Activated naive CD4-positive, alpha-beta T cell (primary cell): ENCODE measurements at places on chromosomes 5 and 9.

DNA sequence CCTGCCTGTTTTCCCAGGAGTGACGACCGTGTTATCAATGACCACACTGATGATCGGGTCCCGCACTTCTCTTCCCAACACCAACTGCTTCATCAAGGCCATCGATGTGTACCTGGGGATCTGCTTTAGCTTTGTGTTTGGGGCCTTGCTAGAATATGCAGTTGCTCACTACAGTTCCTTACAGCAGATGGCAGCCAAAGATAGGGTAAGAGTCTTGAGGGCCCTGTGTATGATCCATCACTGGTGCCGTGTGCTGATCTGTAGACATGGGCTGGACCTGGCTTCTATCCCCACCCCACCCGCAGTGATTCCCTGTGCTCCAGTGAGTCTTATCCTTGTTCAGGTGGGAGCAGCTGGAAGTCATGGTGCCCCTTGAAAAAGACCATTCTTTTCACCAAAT lies 26.0 kb downstream of the GABRP start:
- no peak for DNase-seq

DNA sequence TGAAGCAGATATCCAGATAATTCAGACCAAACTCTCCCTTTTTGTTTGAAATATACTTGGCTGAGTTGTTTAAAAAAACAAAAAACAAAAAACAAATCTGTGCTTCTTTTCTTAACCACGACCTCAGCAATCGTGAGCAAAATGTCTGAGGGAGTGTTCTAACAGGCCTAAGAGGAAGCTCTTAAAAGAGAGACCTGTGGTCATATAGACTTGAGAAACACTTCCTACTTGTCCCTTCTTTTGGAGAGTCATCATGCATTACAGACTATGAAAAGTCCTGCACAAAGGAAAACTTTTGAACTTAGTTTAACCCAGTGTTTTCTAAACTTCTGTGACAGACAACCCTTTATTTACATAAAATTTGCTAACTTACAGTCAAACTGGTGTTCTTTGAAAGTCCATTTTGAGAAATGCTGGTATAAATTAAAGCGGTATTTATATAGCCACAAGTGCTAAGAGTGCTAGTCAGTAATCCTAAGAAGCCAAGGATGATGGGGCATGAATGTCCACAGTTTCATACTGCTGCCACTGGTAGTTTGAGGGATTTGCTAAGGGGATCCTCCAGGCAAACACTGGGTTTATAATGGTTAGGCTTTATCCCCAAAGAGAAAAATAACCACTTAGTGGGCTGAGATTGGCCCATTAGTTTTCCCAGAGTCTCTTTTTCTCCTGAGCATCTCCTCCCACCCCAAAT lies 199.8 kb downstream of the LRRC70 start:
- no peak for DNase-seq

GRCh38 chr5:65876496-65876895 lies 49.9 kb upstream of the ERBIN start:
- DNase-seq: no peak

GRCh38 chr5:93359296-93359959 lies 221.6 kb downstream of the NR2F1-AS1 start:
- DNase-seq: no peak

DNA sequence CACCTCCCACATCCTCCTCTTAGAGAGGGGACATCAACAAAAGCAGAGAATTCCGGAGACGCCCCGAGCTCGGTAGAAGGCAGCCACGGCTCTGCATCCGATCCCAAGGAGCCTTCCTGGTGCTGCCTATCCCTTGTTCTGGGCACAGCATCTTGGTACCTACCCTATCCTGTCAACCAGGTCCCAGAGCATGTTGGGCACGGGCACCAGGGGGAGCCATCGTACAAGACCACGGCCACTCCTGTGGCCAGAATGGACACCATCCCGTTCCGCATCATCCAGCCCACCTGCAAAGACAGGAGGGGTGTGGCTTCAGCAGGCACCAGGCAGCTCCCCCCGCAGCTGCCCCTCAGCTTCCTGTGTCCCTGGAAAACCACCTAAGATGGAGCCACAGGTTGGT lies 62.7 kb upstream of the ZNF354A start:
- no peak for DNase-seq

GRCh38 chr9:98930792-98931191 lies 12.9 kb upstream of the COL15A1 start:
- no peak for DNase-seq

- no peak for DNase-seq
Observed at GRCh38 chr5:144092508-144092907, 78.0 kb downstream of the YIPF5 start.

DNA sequence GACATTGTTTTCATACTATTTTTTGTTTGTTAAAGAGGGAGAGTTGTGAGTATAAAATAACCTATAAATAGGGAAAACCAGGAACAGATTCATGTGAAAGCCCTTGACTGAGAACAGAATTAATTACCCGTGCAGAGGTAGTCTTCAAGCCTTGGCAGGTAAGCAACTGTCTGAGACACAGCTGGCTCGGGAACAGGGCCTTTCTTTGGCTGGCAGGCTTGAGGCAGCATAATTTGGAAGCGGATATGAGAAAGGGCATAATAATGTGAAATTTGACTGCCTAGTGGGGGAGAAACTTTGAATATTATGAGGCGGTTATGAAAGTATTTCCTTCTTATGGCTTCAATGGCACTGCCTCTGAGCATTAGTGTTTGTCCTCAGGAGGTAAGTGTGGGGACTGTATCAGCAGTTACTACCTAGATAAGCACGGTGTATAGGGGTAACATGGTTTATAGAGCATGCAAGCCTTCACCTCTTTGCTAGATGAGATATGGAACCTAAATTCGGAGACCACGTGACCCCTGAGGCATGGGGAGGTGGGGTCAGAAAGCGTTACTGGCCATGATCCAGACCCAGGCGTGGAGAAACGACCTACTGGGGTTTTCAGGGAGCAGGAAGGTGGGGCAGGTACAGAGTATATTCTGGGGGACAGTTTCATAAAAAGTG lies 210.2 kb upstream of the GAS1 start:
- no peak for DNase-seq

- no peak for DNase-seq
Observed at GRCh38 chr5:34580983-34581382, 75.1 kb upstream of the RAI14 start.

DNA sequence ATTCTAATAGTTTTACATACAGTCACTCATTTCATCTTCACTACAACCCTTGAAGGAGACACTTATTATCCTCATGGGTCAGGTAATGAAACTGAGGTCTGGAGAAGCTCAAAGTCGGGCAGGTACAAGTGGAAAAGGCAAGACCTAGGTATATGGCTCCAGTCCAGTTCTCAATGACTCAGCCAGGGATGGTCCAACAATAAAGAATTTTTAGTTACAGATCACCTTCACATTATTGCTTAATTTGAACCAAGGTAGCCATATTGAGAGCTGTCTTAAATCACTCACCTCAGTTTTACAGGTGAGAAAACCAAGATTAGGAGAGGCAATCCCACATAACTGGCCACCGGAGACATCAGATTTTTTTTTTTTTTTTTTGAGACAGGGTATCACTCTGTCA lies 55.4 kb downstream of the PTPN3 start:
- DNase-seq: no peak

GRCh38 chr5:165272436-165272835 lies 1767.0 kb downstream of the MAT2B start:
- DNase-seq: no peak

DNA sequence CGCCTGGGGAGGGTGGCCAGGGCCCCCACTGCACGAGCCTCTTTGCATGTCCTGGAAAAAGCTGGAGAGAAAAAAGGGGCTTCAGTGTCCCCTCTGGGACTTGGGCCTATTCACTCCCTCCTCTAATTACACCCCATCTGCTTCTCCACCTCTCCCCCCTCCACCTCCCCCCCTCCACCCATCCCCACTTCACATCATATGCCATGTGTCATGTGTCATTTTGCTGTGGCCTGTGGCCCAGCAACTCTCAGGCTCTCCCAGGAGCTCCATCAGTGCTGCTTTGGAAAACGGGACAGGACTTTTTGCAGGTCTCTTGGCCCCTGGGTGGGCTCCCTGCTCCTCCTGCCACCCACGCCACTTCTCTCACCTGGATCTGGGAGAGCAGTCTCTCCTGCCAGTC lies 68.7 kb downstream of the NTNG2 start:
- no peak for DNase-seq

DNA sequence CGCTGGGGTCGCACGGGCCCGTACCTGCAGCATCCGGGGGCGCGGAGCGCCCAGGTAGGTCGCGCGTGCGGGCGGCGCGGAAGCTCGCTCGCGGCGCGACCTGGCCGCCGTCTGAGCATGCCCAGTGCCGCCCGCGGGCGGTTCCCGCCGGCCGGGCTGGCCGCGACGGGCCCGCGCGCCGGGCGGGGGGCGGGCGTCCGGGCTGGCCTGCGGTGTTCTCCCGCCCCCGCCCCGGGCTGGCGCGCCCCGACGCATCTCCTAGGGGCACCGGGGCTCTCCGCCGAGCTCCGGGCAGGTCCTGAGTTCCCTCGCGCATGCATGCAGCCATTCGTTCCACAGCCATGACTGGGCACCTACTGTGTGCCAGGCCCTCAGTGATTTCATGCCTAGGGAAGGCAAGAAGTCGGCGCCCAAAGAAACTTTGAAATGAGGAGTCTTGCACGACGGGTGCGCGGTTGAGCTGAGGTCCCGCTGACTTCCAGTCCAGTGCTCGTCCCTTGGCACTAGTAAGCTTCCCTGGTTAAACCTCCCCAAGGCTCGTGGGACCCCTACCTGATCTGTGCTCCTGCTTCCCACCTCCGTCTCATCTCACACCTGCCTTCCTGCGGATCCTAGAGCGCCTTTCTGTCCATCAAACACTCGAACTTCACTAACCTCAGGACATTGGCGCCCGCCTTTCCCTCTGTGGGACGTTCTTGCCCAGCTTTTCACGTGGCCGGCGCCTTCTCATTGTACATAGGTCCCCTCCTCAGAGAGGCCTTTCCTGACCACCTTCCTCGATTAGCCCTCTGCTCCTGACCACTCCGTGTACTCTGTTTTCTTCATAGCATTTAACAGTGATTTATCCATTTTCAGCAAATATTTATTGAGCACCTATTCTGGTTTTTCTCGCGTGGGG lies at the start of gene PTPN3:
Gene PTPN3, minus strand, starts transcription at position 113 of the 898 bp plus-strand sequence. CDS start 34,873 bp downstream, outside the sequence.
- no peak for DNase-seq

DNA sequence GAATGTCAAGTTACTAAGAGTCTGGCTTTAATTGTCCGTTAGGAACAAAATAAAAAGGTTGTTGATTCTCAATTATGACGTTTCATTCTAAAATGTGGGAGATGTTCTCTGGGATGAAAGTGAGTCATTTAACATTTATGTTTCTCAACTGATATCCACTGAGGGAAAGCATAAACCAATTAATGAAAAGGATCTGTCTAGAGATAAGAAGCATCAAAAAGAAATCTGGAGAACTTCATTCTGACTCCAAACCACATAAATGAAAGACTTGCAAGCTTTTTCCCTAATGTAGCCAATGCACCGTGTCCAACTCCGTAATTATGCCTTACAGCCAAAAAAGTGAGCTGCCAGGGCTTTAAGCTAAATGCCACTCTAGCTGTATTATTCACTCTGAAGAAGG lies 654.2 kb downstream of the TLE1 start:
- no peak for DNase-seq

DNA sequence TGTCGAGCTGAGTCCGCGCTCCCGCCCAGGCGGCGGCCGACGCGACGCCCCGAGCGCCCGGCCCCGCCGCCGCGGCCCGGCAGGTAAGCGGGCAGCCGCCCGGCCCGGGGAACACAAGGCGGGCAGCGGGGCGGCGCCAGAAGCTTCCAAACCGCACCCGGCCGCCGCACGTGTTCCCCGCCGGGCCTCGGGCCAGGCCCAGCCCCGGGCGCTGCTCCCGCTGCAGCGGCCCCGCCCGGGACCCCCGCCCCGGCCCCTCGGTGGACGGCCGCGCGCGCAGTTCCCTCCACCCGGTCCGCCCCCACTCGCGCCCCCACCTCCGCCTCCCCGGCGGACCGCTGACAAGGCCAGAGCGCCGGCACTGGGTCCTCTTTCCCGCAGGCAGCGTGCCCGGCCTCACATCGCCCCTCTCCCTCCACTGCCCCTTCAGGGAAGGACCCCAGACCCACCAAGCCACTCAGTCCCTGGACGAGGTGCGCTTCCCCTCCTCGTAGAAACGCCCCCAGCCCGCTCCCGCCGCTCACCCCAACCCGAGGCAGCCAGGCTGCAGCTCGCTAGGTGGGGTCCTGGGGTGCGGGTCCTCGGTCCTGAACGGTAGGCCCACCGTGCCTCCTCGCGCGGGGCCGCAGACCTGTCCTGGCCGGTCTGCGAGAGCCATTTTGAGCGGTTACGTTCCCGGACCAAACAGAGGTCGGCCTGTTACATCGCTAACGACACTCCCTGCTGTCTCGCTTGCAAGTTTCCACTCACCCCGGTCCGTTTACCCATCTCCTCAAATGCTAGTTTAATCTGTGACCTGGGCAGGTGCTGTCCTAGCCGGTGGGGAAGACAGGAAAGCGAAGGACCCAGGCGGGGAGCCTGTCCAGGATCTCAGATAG lies 475 bp downstream of the WDR5 start:
- DNase-seq: no peak

GRCh38 chr9:26457151-26457550 lies 435.5 kb downstream of the CAAP1 start:
- no peak for DNase-seq

DNA sequence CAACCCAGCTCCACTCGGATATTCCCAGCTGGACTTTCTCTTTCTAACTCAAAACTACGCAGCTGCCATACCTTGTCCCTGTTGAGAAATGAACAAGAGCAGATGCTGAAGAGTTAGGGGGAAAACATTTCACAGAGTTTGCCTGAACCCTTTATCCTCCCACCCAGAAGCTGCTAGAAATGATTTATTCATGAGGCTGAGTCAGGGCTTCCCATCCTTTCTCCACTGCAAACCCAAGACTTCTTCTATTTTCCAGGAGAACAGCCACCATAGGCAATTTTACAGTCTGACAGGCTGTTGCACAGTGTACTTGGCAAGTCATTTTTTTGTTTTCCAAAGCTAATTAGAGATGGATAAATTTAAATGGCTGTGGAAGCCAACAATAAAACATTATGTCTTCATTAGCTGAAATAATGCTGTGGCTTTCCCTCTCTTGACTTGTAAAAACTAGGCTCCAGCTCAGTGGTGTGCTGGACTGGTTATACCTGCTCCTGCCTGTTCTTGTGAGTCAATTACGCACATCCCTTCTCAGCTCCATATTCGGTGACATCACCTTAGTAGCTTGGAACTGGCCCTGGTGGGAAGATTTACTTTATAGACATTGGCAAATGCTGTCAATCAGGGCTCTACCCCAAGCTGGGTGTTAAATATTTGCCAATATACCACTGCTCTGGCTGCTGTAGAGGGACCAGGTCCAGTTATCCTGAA lies 71.9 kb downstream of the KIF4B start:
- DNase-seq: no peak

- DNase-seq: no peak
Observed at GRCh38 chr5:126837906-126838539, 61.1 kb downstream of the LMNB1 start.

DNA sequence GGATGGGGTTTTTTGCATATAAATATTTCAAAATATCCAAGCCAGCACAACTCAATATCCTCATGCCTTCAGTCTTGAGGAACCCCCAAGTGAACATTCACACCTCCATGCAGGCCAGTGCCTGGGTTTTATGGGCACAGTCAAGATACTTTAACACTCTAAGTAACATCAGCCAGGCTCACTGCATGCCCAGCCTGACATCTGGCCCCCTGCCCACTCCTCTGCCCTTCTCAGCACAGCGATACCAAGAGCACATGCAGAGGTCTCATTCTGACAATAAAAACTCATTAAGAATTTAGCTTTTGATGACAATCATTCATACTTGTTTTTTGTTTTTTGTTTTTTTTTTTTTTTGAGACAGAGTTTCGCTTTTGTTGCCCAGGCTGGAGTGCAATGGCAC lies 250.0 kb downstream of the CWC27 start:
- no peak for DNase-seq

- no peak for DNase-seq
Observed at GRCh38 chr9:82170866-82171265, 182.3 kb downstream of the SPATA31D1 start.
